ENCODE measurements at places on chromosomes 1 and 21. TPM values are rescaled to one million over a fixed set of nuclear protein-coding genes. Genes with fewer than 3 reads are reported as not detected.

CCSAP gene
- total RNA-seq: 9.1 TPM

SFT2D2 gene
- 87.6 TPM for total RNA-seq

PRKAA2 gene
- 3.8 TPM for total RNA-seq

SMPDL3B gene
- total RNA-seq: 29.1 TPM

GRCh38 chr1:185155600-185156287 is 1.0 kb downstream of the TRMT1L start:
- no peak for DNase-seq

- DNase-seq: peak; percentile 51
Measured at GRCh38 chr21:45016406-45017038, 57.9 kb upstream of the ADARB1 start.

DNA sequence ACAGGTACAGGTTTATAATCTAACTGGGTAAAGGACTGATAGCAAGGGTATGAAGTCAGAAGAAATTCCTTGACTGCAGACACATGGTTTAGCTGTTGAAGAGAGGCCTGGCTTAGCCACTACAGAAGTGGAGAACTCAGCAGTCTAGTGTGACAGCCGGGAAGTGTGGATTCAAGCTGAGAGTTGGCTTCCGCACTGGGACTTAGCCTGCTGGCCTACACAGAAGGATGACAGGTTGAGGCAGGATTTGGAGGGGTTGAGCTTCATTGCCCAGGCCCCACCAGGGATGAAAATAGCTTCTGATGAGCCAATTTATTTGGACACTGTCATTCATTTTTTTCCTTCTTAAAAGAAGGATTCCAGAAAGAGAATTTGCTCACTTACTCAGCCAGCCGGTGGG is 284.4 kb downstream of the PCP4 start:
- DNase-seq: no peak

DNA sequence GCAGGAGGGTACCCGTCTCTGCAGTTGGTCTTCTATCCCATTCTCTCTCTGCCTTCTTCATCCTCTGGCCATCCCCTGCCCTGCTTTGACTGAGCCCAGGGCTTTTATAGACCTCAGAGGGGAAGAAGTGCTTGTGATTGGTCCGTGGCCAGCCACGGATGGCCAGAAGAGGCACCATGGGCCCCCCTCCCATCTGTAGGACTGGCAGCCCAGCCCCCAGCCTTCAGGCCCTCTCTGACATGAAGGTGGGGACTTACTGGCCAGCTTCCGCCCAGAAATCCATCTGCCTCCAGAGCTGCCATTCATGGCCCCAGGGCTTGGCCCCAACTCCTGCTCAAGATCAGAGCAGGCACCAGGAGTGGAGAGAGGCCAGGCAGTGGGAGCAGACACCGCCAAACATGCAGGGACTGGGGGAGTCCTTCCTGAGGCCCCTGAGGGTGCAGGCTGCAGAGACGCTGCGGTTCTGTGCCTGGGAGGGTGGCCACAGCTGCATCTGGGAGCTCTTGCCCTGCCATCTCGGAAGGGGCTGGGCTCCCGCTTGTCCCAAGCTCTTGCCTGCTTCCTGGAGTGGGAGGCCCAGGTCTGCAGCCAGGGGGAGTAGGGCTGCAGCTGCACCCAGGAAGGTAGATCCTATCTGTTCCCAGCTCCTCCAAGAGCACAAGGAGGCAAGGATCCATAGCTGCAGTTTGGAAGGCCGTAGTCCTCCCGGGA is 698.6 kb upstream of the B3GALT2 start:
- DNase-seq: no peak

DNA sequence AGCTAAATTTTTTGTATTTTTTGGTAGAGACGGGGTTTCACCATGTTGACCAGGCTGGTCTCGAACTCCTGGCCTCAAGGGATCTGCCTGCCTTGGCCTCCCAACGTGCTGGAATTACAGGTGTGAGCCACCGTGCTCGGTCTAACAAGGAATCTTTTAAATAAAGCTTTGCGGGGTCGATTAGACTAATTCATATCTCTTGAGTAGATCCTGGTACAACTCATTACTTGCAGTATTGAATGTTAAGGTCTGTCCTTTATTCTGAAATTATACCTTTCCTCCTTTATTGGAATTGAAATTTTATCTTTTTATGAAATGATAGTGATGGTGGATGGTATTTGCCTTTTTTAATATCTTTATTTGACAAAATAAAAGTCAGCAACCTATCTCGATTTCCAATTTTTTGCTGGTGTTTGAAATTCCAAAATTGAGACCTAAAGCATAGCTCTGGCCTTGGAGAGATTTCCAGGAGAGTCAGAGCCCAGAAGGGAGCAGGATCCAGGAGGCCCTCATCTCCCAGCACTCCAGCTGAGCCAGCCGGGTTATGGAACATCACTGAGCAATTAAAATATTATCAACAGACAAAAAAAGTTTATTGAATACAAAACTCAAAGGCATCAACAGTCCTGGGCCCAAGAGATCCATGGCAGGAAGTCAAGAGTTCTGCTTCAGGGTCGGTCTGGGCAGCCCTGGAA is 4.7 kb downstream of the S100A2 start:
- DNase-seq: peak; percentile 42

- no peak for DNase-seq
Measured at GRCh38 chr1:87524021-87524754, 195.5 kb downstream of the LMO4 start.

- no peak for DNase-seq
Measured at GRCh38 chr1:44406737-44407429, 1.8 kb downstream of the RNF220 start.

DNA sequence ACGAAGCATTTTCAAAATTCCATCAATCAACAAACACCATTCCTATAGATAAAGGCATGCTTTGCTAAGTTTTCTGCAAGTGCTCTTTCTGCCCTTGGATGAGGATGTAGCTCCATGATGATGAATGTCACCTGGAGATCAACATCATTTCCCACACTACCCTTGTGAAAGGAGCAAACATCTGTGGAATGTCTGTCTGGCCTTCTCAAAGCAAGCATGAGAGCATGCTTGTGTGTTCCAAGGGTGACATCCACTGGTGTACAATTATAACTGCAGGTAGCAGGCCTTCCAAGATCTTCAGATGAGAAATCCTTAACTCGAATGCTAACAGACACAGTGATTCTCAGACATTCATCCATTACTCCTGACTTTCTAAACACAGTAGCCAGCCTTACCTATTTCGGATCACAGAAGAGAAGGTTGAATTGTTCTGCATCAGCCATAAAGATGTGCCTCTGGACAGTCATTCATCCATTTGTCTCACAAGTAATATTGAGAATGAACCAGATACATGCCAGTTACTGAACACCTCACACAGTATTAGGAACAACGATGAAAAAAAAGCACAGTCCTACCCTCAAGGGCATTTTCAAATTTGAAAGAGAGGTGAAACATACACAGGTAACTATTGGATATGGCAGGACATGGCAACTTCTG is 162.4 kb downstream of the TPR start:
- DNase-seq: no peak
